ENCODE measurements at places on chromosomes 7 and 10.

DNA sequence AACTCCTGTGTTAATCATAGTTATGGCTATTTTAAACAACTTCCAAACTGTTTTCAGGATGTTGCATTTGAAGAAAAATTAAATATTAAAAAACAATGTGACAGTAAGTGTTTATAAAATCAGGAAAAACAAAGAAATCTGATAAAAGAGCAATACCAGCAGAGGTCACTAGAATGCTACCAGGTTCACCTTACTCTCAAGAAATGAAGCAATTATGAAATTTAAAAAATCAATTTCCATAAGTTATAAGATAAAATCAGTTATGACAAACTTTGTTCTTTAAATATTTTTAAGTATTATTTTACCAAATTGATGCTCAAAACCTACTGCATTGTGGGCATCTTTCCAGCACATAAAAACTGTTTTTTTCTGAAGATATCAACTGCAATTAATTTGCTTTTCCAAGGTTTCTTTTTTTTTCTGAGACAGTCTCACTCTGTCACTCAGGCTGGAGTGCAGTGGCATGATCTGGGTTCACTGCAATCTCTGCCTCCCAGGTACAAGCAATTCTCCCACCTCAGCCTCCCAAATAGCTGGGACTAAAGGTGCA, 50.7 kb upstream of the RHEB start:
- no peak for DNase-seq

- DNase-seq, result peak; percentile 9
Observed at GRCh38 chr7:46468753-46469356, 547.8 kb upstream of the IGFBP3 start.

DNA sequence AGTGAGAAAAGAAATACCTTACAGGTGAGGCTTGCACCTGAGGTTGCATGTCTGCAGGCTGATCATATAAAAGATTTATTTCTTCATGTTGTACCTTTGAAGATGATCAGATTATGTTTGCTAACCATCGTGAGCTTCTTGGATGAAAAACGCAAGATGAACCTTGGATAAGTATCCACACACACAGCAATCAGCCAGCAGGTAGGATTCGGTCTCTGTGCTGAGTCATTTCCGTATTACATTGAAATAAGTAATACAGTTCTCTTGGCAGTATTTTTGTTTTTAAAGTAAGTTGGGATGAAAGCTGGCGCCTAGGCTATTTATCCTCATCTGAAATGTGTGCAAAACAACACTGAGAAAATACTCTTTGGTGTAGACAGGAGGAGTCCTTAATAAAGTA, 109.0 kb upstream of the PRKCQ start:
- DNase-seq, result no peak

DNA sequence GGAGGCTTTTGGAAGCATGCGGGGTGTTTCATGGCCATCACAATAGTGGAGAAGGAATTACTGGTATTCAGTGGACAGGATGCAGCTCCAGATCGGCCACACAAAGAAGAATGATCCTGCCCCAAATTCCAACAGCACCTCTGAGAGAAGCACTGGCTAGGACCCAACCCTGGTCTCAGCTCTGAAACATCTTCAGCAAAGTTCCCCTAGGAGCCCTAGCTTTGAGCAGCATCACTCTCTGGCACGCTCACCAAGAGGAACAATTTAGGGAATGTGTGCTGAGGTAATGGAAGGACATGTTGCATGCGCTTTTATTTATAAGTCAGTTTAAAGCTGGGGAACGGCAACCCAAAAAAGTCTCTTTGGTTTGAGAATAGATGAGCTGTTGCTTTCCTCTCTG, 5.5 kb upstream of the OPN1SW start:
- DNase-seq, result peak; percentile 39

GRCh38 chr10:69728335-69728870, 73.3 kb upstream of the COL13A1 start:
- peak; percentile 80 for DNase-seq

DNA sequence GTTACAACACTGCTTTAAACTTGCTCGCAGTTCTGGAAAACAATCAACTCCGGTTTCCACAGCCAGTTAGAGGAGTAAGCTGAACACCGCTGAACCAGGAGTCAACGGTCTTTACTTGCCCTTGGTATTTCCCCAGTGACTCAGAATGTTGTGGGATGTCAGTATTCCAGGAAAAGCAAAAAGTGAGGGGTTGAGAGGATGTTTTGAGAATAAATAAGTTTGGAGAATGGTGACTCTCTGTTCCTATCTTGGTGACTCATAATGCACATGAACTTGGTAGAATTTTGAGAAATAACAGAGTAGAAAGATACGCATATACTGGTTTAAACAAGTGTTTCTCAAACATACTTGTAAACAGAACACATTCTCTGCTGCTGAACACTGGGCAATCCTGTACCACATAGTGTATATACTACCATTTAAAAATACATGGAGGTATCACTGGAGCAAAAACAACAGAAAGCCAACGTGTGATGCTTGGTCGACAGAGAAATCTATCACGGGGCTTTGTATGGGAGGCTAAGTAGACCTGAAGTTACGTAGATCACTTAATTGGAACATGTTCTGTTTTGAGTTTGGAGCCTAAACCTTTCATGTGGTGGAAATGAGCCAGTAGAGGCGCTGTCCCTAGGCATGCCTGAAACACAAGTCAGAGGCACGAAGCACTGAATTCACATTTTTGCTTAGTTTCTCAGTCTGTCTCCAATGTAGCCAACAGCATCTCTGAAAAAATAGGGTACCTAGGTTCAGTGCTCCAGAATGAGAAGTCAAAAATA, 534.3 kb downstream of the PARD3 start:
- peak; percentile 93 for DNase-seq

DNA sequence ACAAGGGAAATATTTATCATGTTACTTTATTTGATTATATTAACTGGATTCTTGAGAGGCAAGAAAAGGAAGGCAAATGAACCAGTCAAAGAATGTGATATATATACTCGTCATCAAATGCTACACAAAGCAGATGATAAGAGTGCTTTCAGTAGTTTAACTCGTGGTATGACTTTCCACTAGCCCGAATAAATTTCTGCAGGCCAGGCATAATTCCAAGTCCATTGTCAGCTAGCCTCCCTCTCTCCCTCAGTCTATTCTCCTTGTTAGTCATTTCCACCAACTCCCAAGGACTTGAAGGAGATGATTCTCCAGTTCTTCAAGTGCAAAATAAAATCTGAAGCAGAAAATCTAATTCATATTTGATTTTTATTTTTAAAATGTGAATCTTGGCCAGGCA, 190.5 kb downstream of the GLI3 start:
- DNase-seq, result no peak

DNA sequence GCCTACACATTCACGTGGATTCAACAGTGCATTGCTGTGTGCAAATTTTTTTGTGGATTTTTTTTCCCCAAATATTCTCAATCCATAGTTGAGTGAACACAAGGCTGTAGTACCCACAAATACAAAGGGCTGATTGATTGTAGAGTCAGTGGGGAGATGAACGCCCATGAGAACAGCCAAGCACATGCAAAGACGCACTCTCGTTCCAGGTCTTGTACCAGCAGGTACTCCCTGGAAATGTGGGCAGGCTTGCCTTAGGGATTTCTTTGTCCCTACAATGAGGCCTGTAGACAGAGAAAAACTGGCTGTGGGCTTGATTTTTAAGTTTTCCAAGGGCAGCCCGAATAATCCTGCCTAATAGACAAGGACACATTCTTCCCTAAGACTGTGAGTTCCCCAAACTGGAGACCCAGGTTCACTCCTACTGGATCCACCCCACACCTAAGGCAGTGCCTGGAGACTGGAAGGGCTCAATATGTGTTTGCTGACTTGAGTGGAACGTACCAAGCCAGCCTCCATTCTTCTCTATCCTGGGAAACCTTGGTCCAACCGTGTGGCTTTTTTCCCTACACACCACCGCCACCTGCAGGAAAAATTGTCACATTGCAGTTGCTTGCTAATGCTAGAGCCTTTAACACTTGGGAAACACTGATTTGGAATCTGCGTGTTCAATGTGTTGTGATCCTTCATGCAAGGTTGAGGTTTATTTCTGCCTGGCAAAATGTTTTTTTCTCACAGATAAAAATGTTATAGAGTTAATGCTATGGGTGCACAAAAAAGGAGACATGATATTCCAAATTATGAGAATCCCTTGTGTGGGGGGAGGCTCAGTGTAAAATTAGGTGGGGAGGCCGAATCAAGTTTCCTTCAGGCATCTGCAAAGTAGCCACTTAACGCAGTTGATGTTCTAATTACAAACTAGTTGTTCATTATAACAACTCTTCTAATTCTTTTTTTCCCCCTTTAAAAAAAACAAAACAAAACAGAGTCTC, 49.3 kb downstream of the PPP1R17 start:
- DNase-seq, result peak; percentile 48

- DNase-seq, result no peak
Observed at GRCh38 chr10:114706458-114707055, 48.5 kb upstream of the ABLIM1 start.

- peak; percentile 86 for DNase-seq
Observed at GRCh38 chr10:123930340-123931001, 38.9 kb upstream of the CPXM2 start.

DNA sequence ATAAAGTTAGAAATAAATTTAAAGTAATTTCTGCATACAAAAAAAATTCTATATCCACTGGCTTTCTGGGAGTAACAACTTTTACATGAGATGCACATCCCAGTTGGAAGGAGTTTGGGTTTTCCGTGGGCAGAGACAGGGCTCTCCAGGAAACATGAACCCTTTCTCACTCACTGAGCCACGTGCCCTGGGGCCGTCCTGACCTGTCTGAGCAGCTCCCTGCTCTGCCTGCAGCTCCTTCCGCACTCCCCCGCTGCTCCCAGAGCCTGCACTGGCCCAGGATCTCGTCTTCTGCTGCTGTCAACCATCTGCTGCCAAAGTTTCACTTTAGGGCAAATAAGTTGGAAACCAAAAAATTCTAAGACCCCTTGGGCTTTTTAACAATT, 169.1 kb downstream of the DIP2C start:
- DNase-seq, result no peak

- DNase-seq, result no peak
Observed at GRCh38 chr10:122331615-122332446, 42.7 kb upstream of the PLEKHA1 start.
